Aorta (tissue), 5 donors: ENCODE measurements at places on chromosomes 2 and 18. TPM values are rescaled to one million over a fixed set of nuclear protein-coding genes. Genes with fewer than 3 reads are reported as not detected.

Gene FBXO36
- total RNA-seq: 2.2 TPM

DNA sequence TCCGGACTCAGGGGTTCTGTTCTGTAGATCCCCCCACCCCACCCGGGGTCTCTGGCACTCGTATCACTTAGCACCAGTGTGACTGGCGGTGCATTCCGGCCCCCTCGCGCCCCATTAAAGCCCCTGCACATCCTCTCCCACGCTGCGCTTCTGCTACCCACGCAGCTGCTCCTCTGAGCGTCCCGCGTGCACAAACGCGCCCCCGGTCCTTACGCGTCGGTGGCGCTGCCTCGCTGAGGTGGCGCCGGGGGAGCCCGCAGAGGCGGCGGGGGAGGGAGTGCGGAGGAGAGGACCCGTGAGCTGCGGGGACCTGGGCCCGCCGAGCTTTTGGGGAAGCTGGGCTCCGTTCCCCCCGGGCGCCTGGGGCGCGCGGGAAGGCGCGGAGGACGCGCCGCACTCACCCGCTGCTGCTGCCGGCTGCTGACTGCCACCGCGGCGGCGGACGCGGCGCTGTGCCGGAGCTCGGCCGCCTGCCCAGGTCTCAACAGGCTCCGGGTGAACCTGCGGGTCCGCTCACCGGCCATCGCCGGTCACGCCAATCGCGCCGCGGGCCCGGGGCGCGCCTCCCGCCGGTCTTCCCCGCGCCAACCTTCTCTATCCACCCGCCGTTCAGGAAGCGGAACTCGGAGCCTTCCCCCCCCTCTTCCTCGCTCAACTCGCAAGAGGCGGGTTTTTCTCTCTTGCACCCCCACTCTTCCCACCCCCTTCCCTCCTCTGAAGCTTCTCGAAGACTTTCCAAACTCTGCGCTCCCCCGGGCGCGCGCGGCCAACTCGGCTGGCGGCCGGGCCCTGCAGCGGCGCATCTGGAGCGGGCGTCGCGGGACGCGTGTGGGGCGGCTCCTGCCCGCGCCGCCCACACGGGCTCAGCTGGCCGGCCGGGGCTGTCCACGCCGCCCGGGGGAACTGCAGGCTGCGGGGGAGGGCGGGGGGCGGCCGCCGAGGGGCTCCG lies at the start of gene DOCK10:
TSS of gene DOCK10 (minus strand) at position 618 of the 949 bp plus-strand sequence. CDS start at position 524, 94 bp downstream.
- peak; percentile 78 for DNase-seq

- DNase-seq: no peak
Observed at GRCh38 chr2:78967294-78967693, 58.2 kb upstream of the REG3G start.

DNA sequence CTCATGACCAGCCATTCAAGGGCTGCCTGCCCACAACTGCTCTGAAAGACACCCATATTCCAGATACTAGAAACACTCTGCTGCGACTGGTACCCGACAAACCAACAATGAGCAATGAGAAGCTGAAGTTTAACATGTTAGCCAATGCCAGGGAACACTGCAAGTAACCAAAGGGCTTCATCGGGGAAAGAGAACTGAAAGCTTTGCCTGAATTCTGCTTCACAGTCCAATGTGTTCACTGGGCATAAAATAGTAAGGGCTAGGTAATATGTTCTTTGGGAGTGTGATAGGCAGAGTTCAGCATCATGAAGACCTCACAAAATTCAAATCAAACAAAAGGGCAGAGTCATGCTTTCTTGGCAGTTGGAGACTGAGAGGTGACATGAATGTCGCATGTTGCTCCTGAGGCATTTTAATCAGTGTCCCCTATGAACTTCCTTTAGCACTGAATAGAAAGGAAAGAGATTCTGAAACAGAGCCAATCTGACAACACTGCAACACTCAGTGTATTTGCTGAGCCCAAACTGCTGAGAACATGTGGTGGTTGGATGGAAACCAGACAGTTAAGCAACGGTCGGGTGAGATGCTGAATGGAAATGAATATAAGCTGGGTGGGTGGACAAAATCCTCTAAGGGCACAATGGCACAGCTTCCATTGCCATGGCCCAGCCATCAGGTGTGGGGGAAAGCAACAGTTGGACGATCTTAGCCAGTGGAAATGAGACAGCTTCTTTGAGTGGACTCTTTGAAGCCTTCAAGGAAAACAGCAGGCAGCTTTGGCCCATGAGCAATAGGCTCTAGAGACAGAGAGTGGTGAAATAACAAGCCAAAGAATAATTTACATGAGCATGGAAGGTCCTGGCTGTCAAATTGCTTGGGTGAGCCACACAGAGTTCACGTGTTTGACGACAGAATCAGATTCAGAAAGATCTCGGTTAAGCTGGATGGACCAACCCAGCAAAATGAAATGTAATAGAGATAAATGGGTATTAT lies 277.5 kb downstream of the AFF3 start:
- DNase-seq: no peak

DNA sequence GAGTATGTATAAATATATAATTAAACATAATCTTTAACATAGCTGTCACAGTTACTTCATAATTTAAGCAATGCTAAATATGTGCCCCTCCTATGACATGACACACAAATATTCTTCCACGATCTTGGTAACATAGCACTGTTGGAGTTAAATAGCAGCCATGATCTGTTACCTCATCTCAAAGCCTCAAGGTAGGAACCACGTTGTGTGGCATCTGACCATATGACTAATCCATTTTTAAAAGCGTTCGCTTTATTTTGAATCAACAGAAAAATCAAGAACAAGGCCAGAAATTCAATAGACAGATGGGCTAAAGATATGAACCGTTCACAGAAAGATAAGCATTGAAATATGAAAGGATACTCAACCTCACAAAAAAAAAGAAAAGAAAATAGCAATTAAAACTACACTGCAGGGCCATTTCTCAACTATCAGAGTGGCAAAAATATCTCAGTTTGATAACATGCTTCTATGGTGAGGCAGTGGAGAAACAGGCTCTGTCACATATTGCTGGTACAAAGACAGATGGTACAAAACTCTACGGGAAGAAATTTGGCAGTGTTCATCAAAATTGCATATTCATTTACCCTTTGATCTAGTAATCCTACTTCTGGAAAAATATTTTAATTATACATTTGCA lies 105.9 kb downstream of the TMX3 start:
- no peak for DNase-seq
